ENCODE measurements at places on chromosomes 7 and 10.

- DNase-seq, result peak; percentile 60
Observed at GRCh38 chr10:132571650-132572544, 34.3 kb downstream of the INPP5A start.

- DNase-seq, result no peak
Observed at GRCh38 chr10:58698777-58699356, 186.2 kb downstream of the BICC1 start.

DNA sequence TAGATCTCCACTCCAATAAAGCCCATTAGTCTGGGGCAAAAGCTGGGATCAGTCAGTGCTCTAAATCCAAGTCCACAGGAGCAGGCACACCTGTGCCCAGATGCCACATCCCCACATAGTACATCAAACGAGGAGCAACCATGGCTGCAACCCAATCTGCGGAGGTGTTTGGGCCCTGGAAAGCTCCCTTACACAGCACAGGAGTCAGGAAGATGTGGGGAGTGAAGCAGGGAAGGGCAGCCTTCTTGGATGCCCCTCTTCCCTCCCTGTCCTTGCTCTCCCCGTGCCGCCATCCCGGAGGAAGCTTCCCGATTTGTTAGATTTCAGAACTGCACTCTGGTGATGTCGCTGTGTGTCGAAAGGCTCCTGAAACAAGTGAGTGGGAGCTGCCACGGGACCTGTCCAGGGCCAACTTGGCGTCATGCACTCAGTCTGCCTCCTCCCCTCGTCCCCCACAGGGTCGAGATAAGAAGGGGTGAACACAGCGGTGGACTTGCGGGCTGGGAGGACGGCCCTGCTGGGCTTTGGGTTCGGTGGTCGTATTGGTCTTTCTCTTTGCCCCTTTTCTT lies 230.6 kb upstream of the GRB10 start:
- no peak for DNase-seq

DNA sequence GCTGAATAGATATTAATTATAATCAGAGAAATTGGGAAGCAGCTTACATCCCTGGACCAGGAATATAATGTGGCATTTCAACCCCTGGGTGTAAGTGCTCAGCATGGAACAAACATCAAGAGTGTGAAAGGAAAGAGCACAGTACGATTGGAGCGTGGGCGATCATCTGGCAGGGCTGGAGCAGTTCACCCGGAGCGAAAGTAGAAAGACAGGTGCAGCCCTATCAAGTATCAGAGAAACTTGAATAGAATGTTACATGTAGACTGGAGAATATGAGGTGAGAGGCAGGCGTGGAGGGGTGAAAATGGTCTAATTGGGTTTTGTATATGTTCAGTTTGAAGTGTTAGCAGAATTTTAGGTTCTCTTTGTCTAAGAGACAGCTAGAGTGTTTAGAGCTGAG lies 303.0 kb downstream of the MDFIC start:
- DNase-seq, result no peak

DNA sequence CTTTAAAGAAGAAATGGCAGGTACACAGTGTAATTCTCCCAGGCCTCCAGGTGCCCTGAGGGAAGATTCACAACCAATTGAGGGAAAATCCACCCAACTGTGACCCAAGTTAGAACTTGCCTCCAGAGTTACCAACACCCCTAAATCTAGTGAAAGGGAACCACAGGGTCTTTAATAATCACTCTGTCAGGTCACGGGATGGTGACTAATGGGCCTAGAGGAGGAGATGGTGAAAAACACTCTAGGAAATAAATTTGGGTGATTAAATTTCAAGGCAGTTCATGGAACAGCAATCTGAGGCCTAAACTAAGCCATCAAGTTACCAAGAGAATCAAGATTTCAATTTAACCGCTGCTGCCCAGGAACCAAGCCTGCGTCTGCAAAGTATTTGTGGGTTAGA lies 26.7 kb upstream of the SLF2 start:
- no peak for DNase-seq

- no peak for DNase-seq
Observed at GRCh38 chr10:21020545-21020944, 123.4 kb upstream of the NEBL start.

DNA sequence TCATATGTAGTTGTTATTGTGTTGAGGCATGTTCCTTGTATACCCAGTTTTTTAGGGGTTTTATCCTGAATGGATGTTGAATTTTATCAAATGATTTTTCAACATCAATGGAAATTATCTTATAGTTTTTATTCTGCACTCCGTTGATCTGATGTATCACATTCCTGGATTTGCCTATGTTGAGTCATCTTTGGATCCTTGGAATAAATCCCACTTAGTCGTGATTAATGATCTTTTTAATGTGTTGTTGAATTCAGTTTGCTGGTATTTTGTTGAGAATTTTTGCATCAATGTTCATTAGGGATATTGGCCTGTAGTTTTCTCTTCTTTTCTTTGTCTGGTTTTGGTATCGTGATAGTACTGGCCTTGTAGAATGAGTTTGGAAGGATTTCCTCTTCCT lies 648.6 kb upstream of the GRM3 start:
- DNase-seq, result no peak

DNA sequence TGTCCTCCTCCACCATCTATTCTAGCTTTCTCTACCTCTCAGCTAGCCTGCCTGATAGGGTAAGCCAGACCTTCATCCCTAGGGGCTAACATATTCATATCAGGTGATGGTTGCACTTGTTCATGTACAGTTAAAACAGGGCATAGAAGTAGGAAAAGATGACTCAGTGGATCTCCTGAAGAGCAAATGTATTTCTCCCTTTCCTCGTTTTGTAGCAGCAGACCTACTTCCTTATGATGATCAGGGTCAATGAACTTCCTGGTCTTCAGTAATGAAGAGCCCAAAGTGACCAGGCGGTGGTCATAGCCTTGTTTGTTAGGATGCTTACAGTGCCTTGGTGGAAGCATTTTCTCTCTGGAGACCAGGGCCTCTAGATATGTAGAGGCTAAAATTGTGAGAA lies 6.3 kb downstream of the LIPJ start:
- DNase-seq, result no peak

DNA sequence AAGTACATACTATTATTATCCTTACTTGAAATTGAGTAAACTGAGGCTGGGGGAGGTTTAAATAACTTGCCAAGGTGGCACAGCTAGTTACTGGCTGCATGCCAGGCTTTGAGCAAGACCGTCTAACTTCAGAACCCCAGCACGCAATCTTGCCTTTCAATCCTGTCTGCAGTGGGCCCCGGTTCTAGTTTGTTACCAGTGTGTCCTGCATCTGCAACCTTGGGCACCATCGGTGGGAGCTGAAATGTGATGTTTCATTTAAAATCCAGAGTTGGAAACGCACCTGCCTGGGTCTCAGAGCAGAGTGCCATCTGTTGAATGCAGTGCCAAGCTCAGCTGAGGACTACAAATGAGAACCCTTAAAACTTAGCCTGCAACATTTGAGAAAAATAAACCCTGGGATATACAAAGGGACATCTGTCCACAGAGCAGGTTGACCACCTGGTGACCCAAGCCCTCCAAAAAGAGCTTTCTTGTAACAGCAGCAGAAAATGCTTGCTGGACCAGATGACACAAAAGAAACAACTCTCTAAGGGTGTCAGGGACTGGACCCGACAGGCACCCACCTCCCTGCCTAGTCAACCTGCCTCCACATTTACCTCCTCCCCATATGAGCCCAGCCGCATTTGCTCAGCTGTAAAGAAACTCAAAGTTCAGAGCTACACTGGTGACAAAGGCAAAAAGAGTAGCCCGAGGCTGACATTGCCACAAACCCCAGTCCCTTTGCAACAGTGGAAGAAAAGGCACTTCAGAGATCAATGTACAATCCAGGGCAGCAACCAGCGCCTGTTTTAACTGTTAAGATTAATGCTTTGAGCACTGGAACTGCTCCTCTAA lies 1.7 kb downstream of the SH3PXD2A start:
- no peak for DNase-seq

DNA sequence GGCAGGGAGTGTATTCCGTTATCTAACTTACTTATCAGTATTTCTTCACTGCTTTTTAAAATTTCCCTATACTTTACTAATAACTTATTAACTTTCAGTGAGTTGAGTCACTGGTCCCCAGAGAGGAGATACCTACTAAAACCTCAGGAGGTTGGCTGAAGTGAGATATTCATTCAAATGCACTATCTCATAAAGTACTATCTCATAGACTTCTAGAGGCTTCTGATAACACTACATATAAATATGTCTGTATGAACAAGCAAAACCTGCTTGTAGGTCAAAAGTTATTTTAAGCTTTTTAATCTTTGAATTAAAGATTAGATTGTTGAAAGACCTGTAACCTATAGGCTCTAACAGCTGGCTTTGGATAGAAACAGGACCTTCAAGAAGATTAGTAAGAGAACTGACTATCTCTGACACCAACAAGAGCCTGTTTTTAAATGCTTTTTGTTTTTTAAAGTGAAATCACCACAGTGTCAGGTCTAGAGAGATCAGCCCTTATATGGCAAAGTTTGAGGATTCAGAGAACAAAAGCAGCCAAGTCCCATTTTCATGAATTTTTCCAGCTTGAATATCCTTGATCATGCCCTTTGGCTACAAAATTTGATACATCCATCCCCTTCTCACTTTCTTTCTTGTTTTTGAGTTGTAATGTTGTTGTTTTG lies 242.2 kb downstream of the ARL4A start:
- no peak for DNase-seq

GRCh38 chr10:72277340-72277995 lies 3.7 kb downstream of the DDIT4 start:
- DNase-seq, result no peak

DNA sequence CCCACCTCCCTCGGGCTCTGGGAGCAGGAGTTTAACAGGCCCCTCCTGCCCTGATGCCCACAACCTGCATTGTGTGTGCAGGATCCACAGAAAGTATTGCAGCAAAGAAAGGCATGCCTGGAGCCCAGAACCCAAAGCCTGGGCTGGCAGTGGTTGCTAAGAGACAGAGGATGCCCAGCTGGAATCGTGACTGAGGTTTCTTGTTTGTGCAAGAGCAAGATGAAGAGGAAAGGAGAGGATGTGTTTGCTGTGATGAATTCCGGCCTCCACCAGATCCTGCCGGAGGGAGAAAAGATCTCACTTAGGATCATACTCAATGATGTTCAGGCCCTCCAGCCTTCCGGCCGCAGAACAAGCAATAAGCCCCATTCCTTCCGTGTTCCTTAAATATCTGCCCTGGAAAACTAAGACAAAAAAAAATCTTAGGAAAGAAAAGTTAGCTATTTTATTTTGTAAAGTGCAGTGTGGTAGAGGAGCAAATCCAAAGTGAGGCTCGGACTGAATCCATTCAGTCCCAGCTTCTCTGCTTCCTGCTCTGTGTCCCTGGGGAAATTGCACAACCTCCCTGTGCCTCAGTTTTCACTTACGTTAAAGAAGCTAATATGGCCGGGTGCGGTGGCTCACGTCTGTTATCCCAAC lies 57.1 kb downstream of the SLIT1 start:
- no peak for DNase-seq

DNA sequence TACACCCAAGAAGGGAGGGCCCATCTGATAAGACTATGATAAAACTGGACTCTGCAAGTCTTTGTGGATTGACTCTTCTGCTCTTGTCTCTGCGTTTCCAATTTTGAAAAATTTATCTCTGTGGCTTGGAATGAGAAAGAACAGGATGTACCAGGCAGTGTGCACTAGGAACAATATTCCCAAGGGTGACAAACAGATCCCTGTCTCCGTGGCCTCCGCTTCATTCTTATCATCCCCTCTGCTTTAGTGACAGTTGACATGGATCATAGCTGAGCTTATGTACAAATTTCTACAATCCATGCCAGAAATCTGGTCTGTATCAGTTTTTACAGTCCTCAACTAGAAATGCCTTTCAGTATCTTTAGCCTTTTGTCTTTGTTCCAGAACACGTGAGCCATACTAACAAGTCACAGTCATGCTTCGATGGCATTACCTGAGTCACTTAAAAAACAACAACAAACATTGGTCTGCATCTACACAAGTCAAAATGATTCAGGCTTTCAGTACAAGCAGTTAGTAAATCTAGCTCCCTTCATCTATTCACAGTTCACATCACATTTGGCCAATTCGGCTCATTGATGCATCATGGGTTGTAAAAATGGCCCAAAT lies 393.6 kb upstream of the CELF2 start:
- no peak for DNase-seq

DNA sequence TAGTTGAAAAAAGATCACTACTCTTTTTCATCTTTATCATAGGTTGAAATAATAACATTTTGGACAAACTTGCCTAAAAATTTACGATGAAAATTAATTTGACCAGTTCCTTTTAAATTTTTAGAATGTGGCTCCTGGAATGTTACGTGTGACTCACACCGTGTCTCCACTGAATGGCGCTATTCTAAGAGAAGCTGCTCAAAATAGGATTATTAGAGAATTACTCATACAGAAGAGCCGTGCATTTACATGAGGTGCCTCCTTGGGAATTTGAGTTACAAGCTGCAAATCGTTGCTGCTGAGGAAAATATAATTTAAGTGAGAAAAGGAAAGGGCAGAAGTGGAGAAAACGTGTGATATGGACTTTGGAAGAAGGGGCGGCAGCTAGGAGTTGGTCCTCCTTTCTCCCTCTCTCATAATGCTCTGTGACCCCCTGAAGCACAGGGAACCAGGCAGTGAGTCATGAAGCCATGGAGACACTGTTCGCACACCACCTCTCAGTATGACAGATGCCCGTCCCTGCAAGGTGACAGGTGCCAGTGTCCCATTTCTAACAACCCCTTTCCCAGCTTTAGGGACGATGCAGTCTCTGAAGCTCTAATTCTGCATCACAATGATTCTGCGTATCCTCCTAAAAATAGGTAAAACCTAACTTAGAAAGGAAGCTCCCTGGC lies 323.2 kb upstream of the COBL start:
- no peak for DNase-seq

DNA sequence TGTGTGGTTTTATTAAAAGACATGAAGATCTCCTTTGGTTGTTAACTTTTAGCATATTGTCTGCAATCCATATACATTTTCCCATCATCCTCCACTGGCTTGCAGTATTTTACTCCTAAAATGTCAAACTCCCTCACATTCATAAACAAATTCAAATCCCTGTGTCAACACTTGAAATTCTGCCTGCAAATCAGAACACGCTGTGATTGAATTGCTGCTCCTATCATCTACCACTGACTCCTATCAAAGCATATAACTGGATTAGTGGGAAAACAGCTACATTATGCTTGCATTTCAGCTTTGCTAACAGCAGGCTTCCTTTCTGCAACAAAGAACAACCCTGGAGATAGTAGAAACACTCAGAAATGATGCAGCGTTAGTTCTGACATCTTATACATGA lies 281.8 kb upstream of the HGF start:
- DNase-seq, result no peak

GRCh38 chr7:45402480-45403218 lies 171.5 kb upstream of the ADCY1 start:
- no peak for DNase-seq

DNA sequence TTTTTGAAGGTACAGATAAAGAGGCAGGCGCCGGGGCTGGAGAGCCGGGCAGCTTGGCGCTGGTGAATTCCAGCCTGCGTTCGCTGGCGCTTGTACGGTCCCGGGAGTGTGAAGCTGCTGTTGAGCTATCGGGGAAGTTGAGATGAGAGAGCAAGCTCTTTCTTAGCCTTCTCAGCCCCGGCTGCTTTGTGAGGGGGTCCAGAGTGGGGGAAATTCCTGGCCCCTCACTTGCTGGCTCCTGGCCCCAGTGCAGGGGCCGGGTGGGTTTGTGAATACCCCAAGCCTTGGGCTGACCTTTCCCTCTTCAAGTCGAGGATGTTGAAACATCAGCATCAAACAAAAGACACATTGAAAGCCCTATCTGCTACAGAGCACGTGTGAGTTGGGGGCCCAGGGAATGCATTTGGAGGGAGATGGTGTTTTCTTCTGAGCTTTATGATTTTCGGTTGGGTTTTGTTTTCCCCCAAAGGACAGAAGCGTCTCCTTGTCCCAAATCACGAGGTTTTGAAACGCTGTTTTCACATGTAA lies 2.7 kb downstream of the ZMIZ1 start:
- no peak for DNase-seq

- DNase-seq, result no peak
Observed at GRCh38 chr10:112809736-112810135, 140.3 kb upstream of the TCF7L2 start.

All from AG04449 (cell line).